Stimulated activated CD4-positive, alpha-beta T cell treated with anti-CD3 and anti-CD28 coated beads, TNF-alpha, amount 100 ng/mL, for 48 hours (primary cell): ENCODE measurements at places on chromosomes 6 and 20.

DNA sequence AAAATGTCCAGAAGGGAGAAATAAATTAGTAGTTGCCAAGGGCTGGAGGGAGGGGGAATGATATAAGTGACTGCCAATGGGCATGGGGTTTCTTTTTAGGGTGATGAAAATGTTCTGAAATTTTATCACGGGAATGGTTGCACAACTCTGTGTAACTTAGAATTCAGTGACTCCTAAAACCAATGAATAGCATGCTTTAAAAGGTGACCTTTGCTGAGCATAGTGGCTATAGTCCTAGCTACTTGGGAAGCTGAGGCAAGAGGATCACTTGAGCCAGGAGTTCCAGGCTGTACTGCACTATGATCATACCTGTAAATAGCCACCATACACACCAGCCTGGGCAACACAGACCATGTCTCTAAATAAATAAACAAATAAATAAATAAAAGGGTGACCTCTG is 109.0 kb downstream of the ATG5 start:
- DNase-seq: no peak

GRCh38 chr6:110944681-110945151 is 13.8 kb upstream of the GTF3C6 start:
- DNase-seq: peak; percentile 27

DNA sequence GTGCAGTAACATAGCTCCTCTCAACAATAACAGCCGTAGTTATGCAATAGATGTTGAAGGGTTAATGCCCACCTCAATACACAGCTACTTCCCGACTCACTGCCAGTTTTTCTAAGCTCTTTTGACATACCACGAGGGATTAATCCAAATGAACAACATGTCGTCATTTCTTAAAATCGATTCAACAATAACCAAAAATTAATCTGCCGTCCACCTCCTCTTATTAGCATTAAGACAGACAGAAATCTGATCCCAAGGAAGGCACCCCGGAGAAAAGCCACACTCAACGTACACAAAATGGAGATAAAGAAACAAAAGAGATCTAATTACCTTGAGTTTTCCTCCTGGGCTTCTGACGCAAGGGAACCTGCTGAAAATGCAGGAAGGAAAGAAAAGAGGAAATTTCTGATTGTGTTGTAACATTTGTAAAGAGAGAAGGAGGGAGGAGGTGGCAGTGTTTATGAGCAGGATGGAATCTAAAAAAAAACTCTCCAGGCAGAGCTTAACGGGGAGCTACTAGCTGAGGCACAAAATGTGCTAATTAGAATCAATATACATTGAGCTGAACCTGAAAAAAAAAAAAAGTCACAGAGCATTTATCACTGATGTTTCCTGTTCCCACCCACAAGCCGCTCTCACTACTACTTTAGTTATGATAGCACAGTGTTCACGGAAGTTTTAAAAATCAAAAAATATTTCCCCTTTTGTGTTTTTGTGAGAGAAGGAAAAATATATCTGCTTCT is 109.3 kb downstream of the IPCEF1 start:
- no peak for DNase-seq

GRCh38 chr20:50691573-50692551 is 520 bp upstream of the RIPOR3 start:
- no peak for DNase-seq

DNA sequence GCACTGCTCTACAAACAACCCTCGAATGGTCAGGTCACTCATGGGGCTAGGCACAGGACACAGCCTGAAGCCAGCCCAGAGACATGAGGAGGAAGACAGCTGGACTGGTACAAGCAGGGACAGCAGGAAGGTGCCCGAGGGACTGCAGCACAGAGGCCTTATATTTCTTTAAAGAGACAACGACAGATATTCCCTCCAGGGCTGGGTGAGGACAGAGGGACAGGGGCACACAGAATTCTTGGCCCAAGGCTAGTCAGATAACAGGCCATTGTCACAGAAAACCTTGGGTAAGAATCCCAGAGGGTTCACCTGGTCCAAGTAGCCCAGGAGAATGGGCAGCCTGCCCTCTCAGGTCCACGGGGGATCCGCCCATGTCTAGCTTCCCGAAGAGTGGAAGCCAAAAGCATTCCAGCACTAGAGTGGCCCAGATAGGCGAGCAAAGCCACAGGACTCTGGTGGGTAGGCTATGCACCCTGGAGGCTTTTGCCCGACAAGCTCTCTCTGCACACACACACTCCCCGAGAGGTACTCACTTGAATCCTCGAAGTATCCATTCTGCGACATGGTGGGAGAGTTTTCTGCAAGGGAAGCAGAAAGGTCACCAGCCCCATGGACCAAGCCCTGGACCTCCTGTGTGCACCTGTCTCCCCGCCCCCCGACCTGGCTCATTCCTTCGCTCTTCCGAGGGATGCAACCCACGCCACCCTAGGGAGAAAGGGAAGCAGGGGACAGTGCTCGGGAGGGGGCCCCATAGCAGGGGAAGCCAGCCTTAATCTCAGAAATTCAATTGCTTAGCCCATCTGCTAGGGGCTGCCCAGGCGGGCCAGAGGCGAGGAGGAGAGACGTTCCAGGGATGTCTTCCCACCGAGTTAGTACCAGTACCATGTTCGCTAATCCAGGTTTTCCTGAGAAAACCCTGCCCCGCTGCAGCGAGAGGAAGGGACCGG is 1.7 kb downstream of the SLC4A11 start:
- no peak for DNase-seq

GRCh38 chr6:111805511-111806164 is 67.6 kb downstream of the FYN start:
- DNase-seq: peak; percentile 61

DNA sequence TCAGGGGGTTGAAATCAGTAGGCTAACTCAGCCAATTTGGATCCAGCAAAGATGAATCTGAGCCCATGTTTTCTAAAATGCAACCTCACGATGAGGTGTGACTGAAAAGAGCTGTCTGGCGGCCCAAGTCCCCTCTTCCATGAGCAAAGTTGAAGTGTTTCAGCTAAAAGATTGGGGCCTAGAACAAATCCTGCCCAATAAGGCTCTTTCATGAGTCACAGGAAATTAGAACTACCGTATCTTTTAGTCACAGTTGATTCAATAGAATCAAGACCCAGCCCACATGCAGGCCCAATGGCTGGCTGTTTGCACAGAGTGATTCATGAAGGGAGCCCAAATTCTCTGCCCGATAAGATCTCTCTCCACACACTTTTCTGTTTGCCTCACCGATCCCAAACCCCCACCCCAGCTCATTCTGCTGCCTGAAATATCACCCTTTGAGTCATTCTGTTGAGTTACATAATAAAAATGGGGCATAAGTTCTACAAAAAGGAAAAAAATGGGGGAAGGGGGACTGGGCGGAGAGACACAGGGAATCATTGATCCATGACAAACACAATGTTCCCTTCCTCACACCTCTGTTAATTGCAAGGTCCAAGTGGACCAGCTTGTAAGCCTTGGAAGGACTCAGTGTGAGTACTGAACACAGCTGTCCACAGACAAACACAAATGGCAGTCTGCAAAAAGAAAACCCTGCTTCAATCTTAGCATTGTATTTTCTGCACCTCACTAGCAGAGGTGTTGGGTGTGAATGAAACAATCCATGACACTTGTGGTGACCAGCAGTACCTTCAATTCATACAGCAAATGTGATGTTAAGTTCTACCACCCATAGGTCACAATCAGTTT is 13.8 kb downstream of the FOXQ1 start:
- no peak for DNase-seq

DNA sequence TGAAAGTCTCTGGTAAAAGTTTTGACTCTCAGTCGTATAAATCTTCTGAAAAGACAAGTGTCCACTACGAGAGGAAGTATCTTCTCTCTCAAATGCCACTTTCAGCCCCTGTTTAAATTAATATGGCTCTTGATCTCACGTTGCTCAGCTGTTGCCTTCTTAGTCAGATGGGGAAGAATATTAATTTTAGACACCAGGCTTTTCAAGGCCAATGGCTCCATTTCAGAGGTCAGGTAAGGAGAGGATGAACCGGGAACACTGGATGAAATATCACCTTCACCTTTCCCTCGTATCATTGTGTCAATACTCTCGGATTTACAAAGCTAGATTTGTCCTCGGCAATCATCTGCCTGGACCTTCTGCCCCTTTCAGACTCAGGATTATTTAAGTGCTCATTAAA is at the start of gene MYLK4:
MYLK4 (minus strand) TSS at position 91 of the 400 bp plus-strand sequence. CDS start 1,628 bp downstream, outside the sequence.
- DNase-seq: no peak

DNA sequence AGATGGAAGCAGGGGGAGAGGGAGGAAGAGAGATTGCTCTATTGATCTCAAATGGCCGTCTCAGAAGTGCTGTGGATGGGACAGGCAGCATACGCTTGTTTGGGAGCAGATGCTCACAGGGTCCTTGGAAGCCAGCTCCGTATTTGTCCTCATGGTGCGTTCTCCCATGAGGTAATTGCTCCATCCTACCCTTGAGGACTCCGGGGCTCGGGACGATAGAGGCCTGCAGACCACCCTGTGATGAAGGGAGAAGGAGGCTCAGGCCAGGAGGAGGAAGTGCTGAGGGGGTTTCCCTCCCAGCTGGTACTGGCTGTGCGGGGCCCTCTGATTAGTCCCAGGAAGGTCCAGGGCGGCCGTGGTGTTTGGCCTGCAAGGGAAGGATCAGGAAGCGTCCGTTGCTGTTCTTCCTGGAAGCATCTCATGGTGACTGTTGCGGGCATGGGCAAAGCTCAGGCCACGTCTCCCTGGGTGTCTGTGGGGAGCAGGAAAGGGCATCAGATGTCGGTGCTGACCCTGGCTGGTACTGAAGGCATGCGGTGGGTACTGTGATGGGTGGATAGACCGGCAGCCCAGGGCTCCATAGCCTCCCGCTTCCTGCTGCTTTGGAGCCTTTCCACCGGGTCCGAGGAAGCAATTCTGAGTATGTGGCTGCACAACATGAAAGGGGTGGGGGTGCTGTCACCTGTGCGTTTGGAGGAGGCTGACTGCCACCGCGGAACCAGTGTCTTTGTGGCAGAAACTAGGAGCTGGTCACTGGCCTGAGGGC is 158.3 kb downstream of the SYCP2 start:
- DNase-seq: no peak

DNA sequence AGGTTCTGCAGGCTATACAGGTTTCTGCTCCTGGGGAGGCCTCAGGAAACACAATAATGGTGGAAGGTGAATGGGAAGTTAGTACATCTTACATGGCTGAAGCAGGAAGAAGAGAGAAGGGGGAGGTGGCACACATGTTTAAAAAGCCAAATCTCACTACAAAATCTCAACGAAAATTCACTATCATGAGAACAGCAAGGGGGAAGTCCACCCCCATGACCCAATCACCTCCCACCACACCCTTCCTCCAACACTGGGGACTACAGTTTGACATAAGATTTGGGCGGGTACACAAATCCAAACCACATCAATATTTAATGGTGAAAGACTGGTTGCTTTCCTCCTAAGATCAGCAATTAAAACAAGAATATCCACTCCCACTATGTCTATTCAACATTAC is 13.8 kb upstream of the POLR1H start:
- DNase-seq: no peak
